ENCODE measurements at places on chromosomes 1 and 21. TPM values are rescaled to one million over a fixed set of nuclear protein-coding genes. Genes with fewer than 3 reads are reported as not detected.
A peak's percentile ranks its signal among the peaks of the same experiment; 100 is the strongest.

The GJA8 gene
- not detected for total RNA-seq

DNA sequence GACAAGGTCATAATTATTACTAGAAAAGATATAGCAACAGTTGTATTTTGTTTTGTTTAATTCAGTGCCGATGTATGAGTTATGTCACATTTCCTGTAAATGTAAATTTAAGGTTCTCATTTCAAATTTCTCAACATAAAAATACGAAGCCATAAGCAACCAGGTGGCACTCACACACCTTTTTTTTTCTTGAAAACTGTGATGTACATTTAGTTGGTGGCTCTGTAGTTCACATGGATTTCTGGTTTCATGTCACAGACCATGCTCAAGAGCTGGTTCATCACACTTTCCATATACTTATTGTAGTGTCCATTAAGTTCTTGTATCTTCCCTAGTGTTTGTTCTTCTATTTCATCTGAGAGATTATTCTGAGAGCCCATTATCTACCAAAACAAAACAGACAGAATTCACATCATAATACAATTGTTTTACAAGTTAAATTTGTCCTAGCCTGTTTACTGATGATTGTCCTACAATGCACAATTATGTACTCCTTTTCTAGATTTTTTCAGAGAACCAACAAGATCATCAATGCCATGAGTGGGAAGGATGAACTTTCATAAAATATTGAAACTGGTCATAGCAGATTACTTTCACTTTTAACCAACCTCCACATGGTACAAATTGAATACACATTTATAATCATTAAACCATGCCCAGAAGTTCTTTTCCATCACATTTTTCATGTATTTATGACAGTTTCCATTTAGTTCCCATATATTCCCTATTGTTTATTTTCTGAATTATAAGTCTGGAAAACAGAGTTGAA is 17.1 kb downstream of the ATP6V1G3 start:
- no peaks in the 10 kb centered on the region for H3K27me3 ChIP-seq
- H3K27ac ChIP-seq = peak overlapping the region; percentile 45
- DNase-seq = peak; percentile 58
- peaks cover 75% of the 10 kb centered on the region for H3K4me1 ChIP-seq

The STK40 gene
- total RNA-seq = 52.2 TPM

The NEK2 gene
- total RNA-seq = not detected

DNA sequence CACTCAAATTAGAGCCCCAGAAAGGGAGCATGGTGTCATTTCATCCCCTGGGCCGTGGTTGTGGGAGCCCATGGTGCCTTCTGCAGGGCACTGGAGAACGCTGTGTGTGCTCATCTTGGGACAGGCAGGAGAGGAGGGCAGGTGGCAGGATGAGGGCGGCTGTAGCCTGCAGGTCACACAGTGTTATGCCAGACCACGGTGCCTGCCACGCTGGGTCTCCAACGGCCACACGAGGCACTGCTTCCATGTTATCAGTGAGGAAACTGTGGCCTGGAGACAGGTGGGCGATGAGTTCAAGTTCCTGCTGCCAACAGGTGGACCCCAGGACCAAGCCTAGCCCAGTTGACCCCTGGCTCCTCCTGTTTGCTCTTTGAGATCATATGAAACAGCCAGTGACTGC is 21.0 kb downstream of the ABCG1 start:
- H3K4me1 ChIP-seq = peaks cover 52% of the 10 kb centered on the region
- no peak overlapping the region for H3K4me3 ChIP-seq
- H3K36me3 ChIP-seq = no peaks in the 10 kb centered on the region
- no peak for DNase-seq

The EFNA1 gene
- total RNA-seq = 1.2 TPM

DNA sequence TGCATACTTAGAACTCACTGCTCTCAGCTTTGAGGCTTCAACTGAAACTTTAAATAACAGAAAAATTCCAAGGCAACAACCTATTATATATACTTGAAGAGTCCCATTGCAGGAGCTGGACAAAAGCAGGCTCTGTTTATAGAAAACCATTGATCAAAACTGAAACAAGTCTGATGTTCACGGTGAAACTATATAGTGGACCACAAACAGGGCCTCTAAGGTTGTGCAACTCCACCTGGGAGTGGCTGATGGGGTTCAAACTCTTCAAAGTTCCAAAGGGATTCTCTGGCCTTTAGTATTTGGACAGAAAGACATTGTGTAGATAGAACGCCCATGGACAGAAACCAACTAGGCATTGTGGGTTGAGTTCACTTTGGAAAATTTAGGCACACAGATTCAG is 140.3 kb downstream of the ZC3H11B start:
- H3K4me3 ChIP-seq = no peak overlapping the region
- no peaks in the 10 kb centered on the region for H3K36me3 ChIP-seq
- no peak overlapping the region for H3K27ac ChIP-seq

- no peak overlapping the region for H3K4me3 ChIP-seq
- no peak for DNase-seq
- H3K27me3 ChIP-seq = no peaks in the 10 kb centered on the region
- no peak overlapping the region for H3K27ac ChIP-seq
Measured at GRCh38 chr1:178434360-178434759, 62.4 kb downstream of the CLEC20A start.

DNA sequence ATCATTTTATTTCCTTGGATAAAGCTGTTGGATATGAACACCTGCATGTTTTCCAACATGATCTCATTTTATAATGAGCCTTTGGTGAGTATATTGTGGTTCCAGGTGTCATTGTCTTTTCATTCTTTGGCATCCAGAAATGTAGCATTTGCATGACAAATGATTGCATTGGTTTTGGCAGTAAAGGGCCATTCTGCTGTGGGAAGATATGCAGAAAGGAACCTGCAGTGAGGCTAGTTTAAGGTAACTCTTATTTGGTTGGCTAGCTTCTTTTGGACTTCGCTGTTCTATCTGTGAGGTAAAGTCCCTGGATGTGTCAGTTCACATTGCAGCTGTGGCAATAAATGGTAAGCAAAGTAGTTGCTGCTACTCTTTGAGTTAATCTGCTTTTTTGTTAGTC is 343.0 kb downstream of the AMY1C start:
- no peaks in the 10 kb centered on the region for H3K4me1 ChIP-seq
- DNase-seq = no peak
- H3K36me3 ChIP-seq = no peaks in the 10 kb centered on the region

GRCh38 chr1:202501281-202501680 is 152.8 kb downstream of the PPP1R12B start:
- H3K4me1 ChIP-seq = no peaks in the 10 kb centered on the region
- H3K36me3 ChIP-seq = no peaks in the 10 kb centered on the region
- H3K4me3 ChIP-seq = no peak overlapping the region
- H3K27ac ChIP-seq = no peak overlapping the region
- H3K27me3 ChIP-seq = no peaks in the 10 kb centered on the region

The USH2A gene
- not detected for total RNA-seq

The OLFM3 gene
- total RNA-seq = not detected

- DNase-seq = no peak
- no peaks in the 10 kb centered on the region for H3K36me3 ChIP-seq
- H3K27ac ChIP-seq = no peak overlapping the region
- H3K4me1 ChIP-seq = no peaks in the 10 kb centered on the region
- H3K27me3 ChIP-seq = peaks cover 4% of the 10 kb centered on the region
- H3K4me3 ChIP-seq = no peak overlapping the region
Measured at GRCh38 chr1:9093581-9093980, 24.1 kb upstream of the SLC2A5 start.

- H3K4me1 ChIP-seq = no peaks in the 10 kb centered on the region
- H3K4me3 ChIP-seq = no peak overlapping the region
- H3K27me3 ChIP-seq = no peaks in the 10 kb centered on the region
- no peak overlapping the region for H3K27ac ChIP-seq
- DNase-seq = no peak
- H3K36me3 ChIP-seq = no peaks in the 10 kb centered on the region
Measured at GRCh38 chr21:19458295-19458694, 1054.7 kb upstream of the TMPRSS15 start.

GRCh38 chr1:103108376-103109150 is at the start of gene COL11A1:
Gene COL11A1 (minus strand): TSS chr1:103108522. CDS start chr1:103108178, 344 bp downstream.
- H3K27me3 ChIP-seq = no peaks in the 10 kb centered on the region
- H3K27ac ChIP-seq = no peak within 1 kb of the TSS
- no peaks in the 10 kb centered on the region for H3K36me3 ChIP-seq
- no peak within 1 kb of the TSS for H3K4me3 ChIP-seq
- DNase-seq = no peak
- peaks cover 7% of the 10 kb centered on the region for H3K4me1 ChIP-seq

The EPHB2 gene
- 0.35 TPM for total RNA-seq

- peaks cover 21% of the 10 kb centered on the region for H3K4me1 ChIP-seq
- peak overlapping the region; percentile 88 for H3K27ac ChIP-seq
- no peaks in the 10 kb centered on the region for H3K36me3 ChIP-seq
- peak overlapping the region; percentile 88 for H3K4me3 ChIP-seq
- no peaks in the 10 kb centered on the region for H3K27me3 ChIP-seq
Measured at GRCh38 chr1:1014799-1015681, 1.7 kb downstream of the ISG15 start.

DNA sequence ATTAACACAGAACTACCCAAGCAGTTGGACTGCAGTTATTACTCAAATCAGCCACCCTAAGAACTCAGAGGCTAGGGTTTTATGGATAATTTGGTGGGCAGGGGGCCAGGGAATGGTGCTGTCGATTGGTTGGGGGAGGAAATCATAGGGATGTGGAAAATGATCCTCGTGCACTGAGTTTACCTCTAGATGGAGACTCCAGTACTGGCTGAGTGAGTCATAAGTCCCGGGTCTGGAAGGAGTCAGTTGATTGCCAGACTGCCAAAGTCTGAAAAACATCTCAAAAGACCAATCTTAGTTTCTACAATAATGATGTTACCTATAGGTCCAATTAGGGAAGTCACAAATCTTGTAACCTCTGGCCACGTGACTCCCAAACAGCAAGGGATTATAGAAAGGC is 257.5 kb upstream of the PRMT6 start:
- no peak overlapping the region for H3K27ac ChIP-seq
- no peaks in the 10 kb centered on the region for H3K36me3 ChIP-seq
- H3K4me3 ChIP-seq = no peak overlapping the region

DNA sequence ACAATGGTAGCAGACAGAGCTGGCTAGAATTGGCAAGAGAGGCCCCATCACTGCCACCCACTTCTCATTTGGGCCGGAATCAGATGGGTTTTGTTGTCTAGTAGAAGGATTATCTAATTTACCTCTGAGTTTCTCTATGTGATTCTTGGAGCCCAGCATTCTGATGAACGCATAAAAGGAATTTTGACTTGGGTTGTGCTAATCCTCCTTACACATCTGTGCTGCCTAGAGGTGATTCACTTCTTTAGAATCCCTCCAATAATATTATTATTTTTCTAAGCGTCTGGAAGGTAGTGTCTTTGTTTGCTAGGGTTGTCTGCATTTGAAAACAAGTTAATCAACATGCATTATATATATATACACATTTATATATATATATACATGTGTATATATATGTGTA is 118.1 kb downstream of the RUNX1 start:
- no peak for DNase-seq
- no peak overlapping the region for H3K27ac ChIP-seq
- no peaks in the 10 kb centered on the region for H3K27me3 ChIP-seq
- no peaks in the 10 kb centered on the region for H3K36me3 ChIP-seq
- no peak overlapping the region for H3K4me3 ChIP-seq

The SYCP1 gene
- total RNA-seq = not detected

Measured in CD4-positive, alpha-beta memory T cell (primary cell).